GM23338 (cell line): ENCODE measurements at places on chromosomes 2 and 18. TPM values are rescaled to one million over a fixed set of nuclear protein-coding genes. Genes with fewer than 3 reads are reported as not detected.

The LOXL3 gene
- total RNA-seq: 12.2 and 14.9 TPM in 2 replicates

The FOXI3 gene
- 11.8 and 13.3 TPM in 2 replicates for total RNA-seq

The CD8B2 gene
- not detected in 2 replicates for total RNA-seq

The FAP gene
- not detected in 2 replicates for total RNA-seq

The RAB6C gene
- total RNA-seq: not detected in 2 replicates

The PAX3 gene
- not detected in 2 replicates for total RNA-seq

The MGAT5 gene
- total RNA-seq: 25.4 and 27.6 TPM in 2 replicates

The ERFE gene
- 2.5 and 3.3 TPM in 2 replicates for total RNA-seq

The C2orf74 gene
- 4.3 and 5.7 TPM in 2 replicates for total RNA-seq

The RNF152 gene
- total RNA-seq: 2.9 and 7.9 TPM in 2 replicates

DNA sequence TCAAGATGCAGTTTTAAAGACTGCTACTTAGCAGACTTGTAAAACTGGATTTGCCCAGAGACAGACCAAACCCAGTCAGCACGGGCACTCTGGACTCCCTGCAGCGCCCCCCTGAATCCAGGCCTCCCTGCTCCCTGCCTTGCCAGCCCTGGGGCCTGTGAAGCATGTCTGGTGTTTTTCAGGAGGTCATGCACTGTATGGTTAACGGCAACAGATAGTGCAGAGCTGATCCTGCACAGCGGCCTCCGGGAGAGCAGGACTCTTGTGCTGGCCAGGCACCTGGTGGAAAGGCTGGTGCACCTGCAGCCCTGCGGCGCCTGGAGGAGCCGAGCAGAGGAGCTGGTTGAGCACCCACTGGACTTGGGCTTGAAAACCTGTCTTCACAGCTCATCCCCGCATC is 30.4 kb downstream of the HDAC4 start:
- DNase-seq: no peak

DNA sequence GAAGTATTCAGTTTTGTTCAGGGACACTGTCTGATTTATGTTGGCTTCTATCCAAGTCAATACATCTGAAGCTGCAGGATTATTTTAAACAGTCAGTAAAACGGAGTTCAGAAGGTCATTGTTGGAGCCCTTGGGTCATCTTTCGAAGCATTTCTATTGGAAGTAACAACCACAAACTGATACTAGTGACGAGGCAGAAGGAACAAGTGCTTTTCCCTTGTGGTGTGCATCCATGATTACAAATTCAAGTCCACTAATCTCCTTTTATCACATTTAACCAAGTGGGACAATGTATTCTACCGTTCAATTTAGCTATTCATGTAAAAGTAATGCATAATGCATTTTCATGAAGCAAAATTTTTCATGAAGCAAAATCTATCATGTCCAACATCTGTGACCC is 76.9 kb downstream of the CD226 start:
- DNase-seq: no peak

DNA sequence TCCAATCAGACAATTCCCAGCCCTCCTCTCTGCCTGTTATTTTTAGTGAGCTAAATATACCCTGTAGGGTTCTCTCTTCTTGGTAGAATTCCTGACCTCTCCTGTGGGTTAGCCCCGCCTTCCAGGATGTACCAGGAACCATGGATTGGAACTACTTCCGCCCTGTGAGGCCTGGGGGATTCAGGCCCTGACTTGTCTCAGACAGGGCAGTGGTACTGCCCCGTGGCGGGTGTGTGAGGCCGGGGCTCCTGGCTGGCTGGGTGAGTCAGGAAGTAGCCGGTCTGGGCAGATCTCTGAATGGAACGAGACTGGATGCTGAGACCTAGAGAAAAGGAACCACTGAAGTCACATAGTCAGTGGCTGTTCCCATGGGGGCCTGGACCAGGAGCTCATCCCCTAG is 50.5 kb downstream of the DYSF start:
- DNase-seq: no peak

DNA sequence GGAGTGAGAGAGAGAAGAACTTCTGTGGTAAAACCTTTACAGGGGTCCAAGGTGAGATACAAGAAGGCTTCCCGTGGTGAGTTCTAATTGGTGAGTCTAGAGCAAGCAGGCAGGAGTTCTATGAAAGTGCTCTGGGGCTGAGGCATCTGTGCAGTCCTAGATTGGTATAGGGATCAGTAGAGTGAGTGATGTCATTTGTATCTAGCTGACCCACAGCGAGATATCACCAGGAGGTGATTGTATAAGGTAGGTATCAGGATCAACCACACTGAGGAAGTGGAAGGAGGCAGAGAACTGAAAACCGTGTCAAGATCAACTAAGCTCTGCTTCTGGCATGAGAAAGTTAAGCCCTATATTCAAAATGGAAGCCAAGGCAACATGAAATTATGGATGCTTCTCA is 1648.9 kb upstream of the TMEFF2 start:
- no peak for DNase-seq

GRCh38 chr2:166013878-166014277 is 60.3 kb upstream of the TTC21B start:
- peak; percentile 12 for DNase-seq

DNA sequence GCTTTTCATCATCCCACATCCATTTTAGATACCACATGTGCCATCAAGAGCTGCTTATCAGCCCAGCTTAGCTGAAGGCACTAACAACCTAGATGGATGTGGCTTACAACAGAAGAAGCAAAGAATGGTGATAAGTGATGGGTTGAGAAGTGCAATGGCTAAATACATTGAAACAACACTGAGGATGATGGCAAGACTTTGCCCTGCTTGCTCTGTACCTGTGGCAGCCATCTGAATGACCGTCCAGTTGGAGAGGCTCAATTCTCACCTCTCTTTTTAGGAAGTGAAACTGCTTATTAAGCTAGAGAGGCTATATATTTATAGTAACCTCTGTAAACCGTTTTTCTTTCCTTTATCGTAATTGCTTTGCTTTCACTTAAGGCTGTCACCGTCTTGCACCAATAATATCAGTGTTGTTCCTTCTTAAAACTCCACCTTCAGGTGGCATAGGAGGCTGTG is 5.7 kb downstream of the GPATCH11 start:
- no peak for DNase-seq

GRCh38 chr18:59265246-59265973 is 7.8 kb downstream of the RAX start:
- DNase-seq: peak; percentile 96

DNA sequence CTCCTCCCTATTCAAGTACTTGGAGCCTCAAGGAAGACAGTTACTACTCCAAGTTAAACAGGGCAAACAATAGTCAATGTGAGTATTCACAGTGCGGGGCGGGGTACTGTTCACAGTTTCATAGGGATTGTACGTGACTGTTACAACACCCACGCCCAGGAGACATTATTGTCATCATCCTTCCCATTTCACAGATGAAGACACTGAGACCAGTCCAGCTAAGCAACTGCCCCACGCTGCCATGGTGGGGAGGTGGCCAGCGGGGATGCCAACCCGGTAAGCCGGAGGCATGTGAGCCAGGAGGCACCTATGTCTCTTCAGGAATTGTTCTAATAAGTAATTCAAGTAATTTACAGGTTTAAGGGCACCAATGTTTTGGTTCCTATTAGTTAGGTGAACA is 982 bp downstream of the HJURP start:
- no peak for DNase-seq

GRCh38 chr2:75284345-75284744 is 85.0 kb upstream of the TACR1 start:
- DNase-seq: no peak
